ENCODE measurements at places on chromosomes 2 and 18.
A peak's percentile ranks its signal among the peaks of the same experiment; 100 is the strongest.

DNA sequence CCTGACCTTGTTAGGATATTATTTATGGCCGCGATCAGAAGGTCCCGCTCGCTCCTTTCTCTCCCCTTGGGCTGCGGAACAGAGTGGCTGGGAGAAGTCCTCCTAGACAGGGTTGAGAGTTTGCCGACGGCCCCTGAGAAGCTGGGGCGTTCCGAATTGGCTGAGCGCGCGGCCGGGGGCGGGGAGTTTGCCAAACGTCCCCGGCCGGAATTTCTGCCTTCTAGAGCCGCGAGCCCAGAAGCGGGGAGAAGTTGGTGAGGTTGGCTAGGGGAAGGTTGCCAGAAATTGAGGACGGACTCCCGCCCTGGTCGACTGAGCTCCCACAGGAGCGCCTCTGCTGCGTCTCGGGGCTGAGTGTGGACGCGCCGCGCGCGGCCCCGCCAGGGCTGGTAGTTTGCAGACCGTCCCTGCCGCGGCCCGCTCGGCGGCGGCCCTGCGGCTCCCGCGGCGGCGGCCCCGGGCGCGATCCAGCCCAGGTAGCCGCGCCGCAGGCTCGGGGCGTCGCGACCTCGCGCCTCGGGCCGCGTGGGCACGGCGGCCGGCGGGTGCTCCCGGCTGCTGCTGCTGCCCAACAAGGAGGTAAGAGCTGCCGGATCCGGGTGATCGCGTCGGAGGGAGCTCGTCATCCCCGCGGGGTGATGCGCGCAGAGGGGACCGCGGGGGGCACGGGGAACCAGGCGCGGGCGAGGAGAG lies 134.0 kb upstream of the MGAT5 start:
- DNase-seq = peak; percentile 78

DNA sequence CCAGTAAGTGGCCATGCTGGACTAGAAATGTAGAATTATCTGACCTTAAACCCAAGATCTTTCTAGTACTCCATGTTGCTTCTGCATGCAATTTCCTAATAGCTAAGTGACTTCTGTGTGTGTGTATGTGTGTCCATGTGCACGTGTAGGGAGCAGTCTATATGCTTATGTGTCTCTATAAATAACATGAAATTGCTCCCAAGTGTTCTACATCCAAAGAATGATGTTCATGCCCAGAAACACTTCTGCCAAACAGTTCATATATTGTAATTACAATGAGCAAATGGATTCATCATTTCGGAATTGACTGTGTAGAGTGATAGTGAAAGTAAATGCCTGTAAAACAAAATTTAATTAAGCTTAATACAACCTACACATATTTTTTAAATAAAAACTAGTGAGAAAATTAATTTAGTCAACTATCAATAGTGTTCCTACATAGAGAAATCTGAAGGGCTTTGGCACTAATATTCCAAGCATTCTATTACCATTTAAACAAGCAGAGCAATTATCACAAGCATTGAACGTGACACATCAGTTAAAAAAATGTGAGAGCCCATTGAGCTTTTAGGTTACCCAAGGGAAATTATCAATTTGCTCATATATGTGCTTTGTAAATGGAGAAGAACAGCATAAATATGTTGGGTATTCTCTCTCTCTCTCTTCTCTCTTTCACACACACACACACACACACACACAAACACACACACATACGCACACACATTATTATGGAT lies 1067.4 kb downstream of the CNTNAP5 start:
- DNase-seq = no peak

DNA sequence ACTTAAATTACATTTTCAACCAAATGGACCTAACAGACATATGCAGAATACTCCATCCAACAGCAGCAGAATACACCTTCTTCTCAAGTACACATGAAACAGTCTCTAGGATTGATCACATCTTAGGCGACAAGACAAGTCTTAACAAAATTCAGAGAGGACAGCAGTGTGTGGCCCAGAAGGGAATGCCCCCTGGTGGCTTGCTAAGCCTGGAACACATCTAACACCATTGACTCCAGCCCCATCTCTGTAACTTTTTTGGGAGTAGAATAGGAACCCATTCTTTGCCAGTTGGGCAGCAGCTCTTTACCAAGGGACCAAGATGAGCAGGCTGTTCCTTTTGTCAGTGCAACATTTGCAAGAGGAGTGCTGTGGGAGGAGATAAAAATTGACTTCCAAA lies 249.9 kb downstream of the PLCL1 start:
- no peak for DNase-seq

DNA sequence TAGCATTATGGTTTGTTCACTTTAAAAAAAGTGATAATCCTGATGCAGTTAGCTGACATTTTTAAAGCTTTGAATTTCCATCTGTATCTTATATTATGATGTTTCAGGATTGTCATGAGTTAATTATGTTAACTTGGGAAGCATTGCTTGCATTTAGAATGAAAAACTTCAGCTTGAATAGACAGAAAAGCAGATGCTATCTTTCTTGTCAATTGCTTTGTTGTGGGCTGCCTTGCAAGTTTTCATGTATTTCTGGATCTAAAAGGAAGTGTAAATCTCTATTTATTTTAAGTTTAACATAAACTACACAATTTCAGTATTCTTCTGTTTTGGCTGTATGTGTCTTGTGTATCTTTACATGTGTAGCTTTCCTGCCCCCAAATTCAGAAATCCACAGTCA lies 479.5 kb downstream of the ARHGAP15 start:
- no peak for DNase-seq

DNA sequence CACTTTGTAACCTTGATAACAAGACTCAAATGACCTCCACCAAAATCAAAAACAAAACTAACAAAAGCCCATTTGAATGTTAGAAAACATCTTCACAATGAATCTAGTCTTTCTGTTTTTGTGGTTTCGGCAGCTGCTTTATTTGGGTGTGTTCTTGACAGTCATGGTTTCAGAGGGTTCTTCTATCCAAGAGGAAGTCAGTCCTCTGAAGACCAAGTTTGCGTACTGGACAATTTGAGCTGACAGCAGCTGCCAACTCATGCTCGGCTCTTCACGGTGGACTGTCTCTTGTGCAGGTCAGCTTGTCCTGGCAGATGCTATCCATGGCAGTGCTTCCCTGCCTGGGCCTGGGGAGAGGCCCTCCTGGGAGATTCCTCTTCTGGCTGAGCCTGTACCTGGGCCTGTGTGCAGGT lies 91.0 kb downstream of the TMEM17 start:
- no peak for DNase-seq

DNA sequence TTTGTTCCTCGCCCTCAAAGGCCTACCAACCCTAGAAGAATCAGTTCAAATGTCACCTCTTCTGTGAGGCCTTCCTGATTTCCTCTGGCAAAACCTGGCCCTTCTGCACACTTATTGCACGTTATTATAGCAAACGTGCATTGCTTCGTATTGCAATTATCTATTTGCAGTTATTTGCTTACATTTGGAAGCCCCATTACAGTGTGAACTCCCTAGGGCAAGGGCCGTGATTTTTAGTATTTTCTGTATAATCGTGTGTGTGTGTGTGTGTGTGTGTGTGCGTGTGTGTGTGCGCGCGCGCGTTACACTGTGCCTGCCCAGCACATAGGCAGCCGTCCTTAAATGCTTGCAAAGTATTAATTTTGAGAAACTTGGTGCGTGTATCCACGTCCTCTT lies 460 bp upstream of the SEMA4F start:
- no peak for DNase-seq

DNA sequence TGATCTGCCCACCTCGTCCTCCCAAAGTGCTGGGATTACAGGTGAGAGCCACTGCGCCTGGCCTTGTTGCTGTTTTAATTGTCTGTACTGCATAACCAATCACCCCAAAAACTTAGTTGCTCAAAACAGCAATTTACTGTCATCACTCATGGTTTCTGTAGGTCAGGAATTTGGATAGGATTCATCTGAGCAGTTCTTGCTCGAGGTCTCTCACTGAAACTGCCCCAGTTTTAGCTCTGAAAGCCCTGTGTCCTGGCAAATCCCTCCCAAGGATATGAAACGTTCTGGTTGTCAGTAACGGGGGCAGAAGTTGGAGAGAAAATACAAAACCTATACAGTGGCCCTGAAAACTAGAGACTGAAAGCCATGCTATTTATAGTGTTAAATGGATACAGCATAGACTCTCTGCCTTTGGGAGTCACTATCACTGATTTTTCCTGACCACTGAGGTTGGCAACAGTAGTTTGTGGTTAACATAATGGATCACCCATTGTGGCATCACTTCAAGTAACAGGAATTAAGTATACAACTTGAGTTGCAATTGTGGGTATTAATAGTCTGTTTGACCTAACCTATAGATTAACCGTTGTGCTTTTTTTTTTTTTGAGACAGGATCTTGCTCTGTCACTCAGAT lies 27.2 kb upstream of the ERICH2 start:
- no peak for DNase-seq

- no peak for DNase-seq
These were observed 334.6 kb upstream of the SLC14A2 start for GRCh38 chr18:45280481-45281276.

- no peak for DNase-seq
These were observed 120.1 kb downstream of the CYP26B1 start for GRCh38 chr2:72027426-72028161.

- no peak for DNase-seq
These were observed 12.4 kb downstream of the IL37 start for GRCh38 chr2:112923237-112923966.

- no peak for DNase-seq
These were observed 1.2 kb upstream of the CABLES1 start for GRCh38 chr18:23133860-23134779.

Measured in KG1 (cell line).